Panc1 (cell line): ENCODE measurements at places on chromosomes 4 and X. TPM values are rescaled to one million over a fixed set of nuclear protein-coding genes. Genes with fewer than 3 reads are reported as not detected.

GRCh38 chrX:78513971-78514738, 145.0 kb downstream of the RTL3 start:
- no peak for DNase-seq

GRCh38 chr4:8913121-8913857, 41.6 kb upstream of the HMX1 start:
- DNase-seq = no peak

GRCh38 chr4:6229095-6229494, 28.7 kb upstream of the JAKMIP1 start:
- DNase-seq = no peak

- no peak for DNase-seq
Observed at GRCh38 chrX:72305286-72306084, at the start of gene CITED1. CITED1 (minus strand) TSS chrX:72305914; CDS start chrX:72302869, 3,045 bp downstream.

GRCh38 chrX:68114573-68115129, 318.6 kb downstream of the OPHN1 start:
- no peak for DNase-seq

- DNase-seq = no peak
Observed at GRCh38 chrX:17719711-17720110, 17.6 kb upstream of the SCML1 start.

- DNase-seq = no peak
Observed at GRCh38 chr4:140834839-140835495, 78.8 kb upstream of the TBC1D9 start.

DNA sequence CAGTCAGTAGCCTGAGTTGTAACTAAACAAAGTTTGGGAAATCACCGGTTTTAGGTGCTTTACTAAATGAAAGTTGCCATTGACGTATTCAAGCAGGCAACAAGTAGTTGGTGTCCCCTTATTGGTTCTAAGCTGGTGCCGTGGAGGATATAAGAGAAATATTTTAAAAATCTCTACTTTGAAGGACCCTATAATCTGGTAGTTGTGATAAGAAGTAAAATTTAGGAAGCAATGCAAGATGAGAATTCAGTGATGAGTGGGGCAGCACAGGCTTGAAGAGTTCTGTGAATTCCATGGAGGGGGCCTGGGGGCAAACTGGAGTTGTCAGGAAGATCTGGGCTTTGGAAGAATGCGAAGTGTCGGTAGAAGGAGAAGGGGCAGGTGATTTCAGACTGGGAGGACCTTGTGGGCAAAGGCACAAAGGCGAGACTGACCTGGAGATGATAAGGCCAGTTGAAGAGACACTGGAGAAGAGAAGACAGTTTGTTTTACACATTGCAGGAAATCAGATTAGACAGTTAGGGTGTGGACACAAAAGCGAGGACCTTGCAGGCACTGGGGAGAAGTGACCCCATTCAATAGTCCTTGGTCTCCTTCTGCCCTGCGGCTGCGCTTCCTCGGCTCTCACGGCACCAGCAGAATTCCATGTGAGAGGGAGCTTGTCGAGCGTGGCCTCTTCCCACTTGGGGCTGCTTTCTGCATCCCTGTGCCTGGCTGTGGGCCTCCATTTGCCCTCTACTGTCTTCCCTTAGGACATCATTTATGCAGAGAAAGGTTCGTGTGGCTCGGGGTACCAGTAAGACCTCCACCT, 1.3 kb downstream of the RHOH start:
- DNase-seq = no peak

- no peak for DNase-seq
Observed at GRCh38 chr4:165301833-165302232, 25.6 kb upstream of the MSMO1 start.

GRCh38 chrX:11757719-11758399, at the start of gene MSL3:
MSL3 (plus strand) TSS chrX:11758237; CDS start chrX:11758264, 27 bp downstream.
- DNase-seq = no peak

GRCh38 chr4:19969492-19969891, 282.2 kb upstream of the SLIT2 start:
- DNase-seq = no peak

DNA sequence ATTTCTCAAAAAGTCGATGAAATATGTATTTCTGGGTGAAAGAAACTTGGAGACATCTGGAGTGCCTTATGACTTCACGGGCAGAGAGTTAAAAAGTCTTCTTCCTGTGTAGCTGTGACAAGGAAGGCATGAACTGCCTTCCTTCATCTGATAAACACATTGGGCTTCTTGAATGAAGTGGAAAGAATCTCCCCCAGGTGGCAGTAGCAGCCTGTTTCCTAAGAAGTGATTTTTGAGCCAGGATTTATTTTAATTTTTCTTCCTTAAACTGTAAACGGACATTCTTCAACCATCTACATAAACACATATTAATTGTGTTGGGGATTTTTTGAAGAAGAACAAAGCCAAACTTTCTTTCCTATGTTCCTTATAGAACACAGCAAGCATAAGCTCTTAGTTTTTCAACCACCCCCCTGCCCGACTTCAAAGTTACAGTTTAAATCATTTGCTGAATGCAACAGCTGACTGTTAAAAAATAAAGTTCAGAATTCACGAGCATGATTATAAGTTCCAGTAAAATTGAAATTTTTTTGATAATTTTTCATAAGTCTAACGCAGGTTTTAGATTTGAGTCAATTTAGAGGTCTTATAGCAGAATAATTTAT, 980 bp upstream of the GIMD1 start:
- DNase-seq = peak; percentile 25

DNA sequence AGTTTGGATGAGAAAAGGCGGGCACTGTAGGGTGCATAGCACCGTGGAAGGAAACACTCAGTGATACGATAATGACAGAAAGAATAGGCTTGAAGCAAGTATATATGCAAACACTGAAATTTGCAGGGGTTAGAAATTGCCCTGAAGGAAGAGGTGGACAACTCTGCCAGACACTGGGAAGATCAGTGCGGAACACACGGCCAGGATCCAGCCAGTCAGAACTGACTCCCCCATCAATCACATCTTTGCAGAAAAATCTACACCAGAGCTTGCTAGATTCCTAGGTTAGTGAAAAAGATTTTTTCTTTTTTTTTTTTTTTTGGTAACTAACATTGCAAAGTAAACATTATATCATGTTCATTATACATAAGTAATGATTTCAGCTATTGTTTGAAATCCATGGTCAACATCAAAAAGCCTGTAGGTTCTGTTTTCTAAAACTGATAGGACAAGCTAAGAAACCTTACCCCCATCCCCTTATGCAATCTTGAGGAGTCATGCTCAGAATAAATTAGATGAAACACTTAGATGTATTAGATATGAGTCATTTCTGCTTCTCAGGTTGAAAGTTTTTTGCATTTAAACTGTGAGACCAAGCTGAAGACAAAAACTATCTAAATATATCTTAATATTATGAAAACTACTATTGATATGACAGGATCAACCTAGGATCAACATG, 38.9 kb downstream of the TRIML1 start:
- no peak for DNase-seq

- DNase-seq = no peak
Observed at GRCh38 chr4:189294574-189294973, 646.1 kb upstream of the FRG1 start.

- DNase-seq = no peak
Observed at GRCh38 chr4:184153781-184154180, 63.9 kb downstream of the ENPP6 start.

DNA sequence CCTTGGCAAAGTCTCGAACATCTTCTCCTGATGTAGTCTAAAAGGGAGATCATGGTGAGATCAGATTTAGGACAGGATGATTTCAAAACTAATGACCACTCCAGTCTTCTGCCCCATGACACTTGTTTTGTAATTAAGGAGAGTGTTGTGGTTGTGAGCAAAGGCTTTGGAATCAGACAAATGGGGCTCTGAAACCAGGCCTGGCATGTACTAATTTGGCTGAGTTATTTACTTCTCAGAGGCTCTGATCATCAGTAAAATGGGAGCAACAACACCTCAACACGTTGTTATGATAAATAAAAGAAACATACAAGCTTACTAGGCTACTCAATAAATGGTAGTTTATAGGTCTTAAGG, 106.9 kb upstream of the FTHL17 start:
- no peak for DNase-seq

DNA sequence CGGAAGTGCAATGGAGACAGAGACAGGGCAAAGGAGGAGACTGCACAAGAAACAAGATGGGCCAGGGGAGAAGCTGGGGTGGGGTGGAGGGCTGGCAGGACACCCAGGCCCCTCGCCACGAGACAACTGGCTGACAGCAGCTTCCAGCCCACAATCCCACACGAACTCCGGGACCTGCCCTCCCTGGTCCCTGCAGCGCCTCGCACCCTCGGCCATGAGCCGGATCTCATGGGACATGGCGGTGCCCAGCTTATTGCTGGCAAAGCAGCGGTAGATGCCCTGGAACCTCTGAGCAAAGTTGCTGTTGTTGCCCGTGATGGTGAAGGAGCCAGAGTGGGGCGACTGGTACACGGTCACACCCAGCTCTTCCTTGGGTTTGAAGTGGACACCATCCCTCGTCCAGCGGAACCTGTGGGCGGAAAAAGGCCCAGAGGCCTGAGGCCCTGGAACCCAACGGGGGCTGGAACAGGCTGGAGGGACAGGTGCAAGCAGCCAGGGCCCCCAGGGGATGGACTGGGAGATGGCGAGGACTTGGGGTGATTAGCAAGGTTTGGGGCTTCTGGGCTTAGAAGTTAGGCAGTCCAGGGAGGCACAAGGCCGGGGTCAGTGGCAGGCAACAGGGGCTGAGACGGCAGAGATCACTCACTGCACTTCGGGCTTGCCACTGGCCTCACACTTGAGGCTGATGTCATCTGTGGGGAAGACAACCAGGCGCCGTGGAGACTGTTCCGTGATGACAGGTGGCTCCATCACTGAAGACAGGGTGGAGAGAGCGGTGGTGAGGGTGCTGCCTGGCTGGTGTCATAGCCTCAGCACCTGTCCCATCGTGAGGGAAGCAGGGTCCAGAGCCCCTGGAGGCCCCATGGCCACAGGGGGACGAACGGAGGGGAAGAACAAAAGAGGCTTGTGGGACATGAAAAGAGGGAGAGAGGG, 13.8 kb downstream of the L1CAM start:
- DNase-seq = no peak

- DNase-seq = no peak
Observed at GRCh38 chr4:69816236-69816635, 43.7 kb downstream of the SULT1E1 start.

DNA sequence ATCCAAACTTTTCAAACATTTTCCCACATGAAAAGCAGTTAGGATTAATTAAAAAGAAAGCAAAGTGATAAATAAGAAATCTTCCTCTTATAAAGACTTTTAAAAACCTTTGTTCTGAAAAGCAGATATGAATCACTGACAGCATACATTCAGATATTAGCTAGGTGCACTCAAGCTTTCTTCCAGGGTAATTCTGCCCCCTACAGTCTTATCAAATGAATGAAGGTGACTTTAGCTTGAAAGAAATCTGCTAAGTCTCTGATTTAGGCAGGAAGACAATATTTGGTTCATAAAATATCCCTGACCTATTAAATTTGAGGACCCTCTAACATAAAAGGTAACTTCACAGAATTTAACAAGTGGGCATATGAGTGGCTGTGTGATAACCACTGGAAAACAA, 209.1 kb upstream of the FAM47A start:
- no peak for DNase-seq

DNA sequence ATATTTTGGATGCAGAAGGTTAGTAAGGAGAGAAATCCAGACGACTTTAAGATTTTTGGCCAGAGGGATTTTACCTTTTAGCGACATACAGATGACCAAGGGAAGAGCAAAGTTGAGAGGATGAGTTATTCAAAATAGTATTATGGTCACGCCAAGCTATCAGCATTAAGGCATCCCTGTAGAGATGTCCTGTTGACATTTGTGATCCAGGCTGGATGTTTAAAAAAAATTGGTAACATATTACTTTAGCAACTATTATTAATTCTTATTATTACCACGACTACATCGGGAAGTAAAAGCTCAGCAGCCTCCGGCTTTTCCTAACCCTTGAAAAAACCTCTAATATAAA, 562 bp upstream of the OSTC start:
- no peak for DNase-seq

IL15 gene
- 2.7 TPM for total RNA-seq

MAGED1 gene
- 151 TPM for total RNA-seq

STATH gene
- total RNA-seq = not detected

MAOA gene
- total RNA-seq = 0.23 TPM

GBA3 gene
- not detected for total RNA-seq

LANCL3 gene
- total RNA-seq = 0.03 TPM

NAP1L3 gene
- 0.49 TPM for total RNA-seq

TCEAL6 gene
- total RNA-seq = not detected

F8A2 gene
- total RNA-seq = not detected

VGLL1 gene
- not detected for total RNA-seq

MAGEB1 gene
- not detected for total RNA-seq

C4orf51 gene
- not detected for total RNA-seq

SSX4B gene
- 0.15 TPM for total RNA-seq

SLC25A31 gene
- total RNA-seq = not detected

CENPI gene
- total RNA-seq = 36.9 TPM

RTL9 gene
- total RNA-seq = not detected
